ENCODE measurements at places on chromosomes 5 and 9.

DNA sequence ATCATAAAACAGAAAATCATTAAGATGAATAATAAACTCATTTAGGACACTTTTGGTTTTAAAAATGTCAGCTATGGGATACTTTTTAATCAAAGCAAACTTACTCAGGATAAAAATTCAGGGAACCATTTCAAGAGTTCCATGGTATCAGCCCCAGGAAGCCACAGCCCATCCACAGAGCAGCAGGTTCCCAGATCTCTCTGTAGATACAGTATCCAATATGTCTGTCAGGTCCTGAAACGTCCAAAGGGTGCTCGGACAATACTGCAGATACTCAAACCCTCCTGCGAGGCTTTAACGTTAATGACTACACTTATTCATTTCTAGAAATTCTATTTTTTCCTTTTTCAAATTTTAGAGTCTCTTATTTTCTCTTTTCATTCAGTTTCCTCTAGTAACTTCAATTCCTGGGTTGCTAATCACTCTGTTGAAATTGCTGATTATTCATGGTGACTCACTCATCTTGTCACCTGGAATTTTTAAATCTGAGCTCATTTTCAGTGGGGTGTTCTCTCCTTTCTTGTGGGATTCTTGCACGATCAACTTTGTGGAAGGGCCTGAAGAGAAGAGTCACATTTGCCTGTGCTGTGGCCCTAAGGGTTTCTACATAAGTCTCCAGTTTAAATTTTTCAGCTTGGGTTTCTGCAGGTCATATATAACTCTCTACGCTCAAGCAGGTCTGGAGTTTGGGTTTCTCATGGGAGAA is 435.8 kb downstream of the CTNND2 start:
- DNase-seq = no peak

- DNase-seq = peak; percentile 93
These were observed 68.1 kb downstream of the GDNF start for GRCh38 chr5:37771731-37772130.

DNA sequence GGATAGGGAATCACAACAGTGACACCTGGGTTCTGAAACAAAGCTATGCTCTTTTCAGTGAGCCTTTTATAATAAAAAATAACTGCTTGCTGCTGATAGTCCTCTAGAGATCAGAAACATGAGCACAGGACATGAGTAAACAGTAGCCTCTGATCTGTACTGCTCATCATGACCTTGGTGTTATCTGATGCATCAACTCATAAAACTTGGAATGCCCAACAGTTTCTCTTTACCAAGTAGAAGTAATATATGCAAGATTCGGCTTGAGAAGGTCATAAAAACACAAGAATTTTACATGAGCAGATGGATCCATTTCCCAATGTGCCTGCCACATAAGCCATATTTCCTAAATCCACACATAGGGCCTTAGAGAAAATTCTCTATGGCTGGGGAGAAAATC is 318.3 kb upstream of the GRAMD2B start:
- no peak for DNase-seq

GRCh38 chr9:136642439-136642921 is 20.2 kb upstream of the EGFL7 start:
- DNase-seq = no peak

DNA sequence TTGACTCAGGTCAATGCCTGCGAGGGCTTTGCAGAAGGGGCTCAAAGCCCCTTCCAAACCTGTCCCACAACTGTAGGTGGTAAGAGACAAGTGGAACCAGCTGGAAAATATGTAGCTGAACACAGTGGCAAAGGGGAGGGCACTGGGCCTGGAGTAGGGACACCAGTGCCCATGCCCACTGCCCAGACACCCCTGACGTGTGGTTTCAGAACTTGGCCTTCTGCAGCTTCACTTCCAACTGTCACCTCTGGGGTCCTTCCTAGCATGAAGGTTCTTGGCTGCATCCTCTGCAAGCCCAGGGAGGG is 233.1 kb upstream of the IRX1 start:
- DNase-seq = no peak

DNA sequence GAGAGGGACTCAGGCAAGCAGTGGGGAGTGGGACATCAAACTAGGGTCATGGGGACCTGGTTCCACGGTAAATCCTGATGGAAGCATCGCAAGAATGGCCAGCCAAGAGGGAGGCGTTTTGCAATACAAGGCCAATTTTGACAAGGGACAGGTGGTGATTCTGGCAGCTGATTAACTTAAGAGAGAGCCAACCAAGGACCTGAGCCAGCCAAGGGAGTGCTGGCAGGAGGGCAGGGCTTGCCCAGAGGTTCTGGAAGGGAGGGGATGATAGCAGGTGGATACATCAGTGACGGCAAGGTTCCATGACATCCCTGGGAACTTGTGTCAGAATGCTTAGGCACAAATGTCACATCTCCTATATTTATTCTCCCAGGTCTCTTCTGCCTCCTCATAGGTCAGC is 32.8 kb upstream of the PUM3 start:
- DNase-seq = no peak

GRCh38 chr9:78439866-78440830 is 143.2 kb downstream of the PSAT1 start:
- DNase-seq = no peak

- no peak for DNase-seq
These were observed 18.0 kb downstream of the PLAA start for GRCh38 chr9:26928902-26929495.

DNA sequence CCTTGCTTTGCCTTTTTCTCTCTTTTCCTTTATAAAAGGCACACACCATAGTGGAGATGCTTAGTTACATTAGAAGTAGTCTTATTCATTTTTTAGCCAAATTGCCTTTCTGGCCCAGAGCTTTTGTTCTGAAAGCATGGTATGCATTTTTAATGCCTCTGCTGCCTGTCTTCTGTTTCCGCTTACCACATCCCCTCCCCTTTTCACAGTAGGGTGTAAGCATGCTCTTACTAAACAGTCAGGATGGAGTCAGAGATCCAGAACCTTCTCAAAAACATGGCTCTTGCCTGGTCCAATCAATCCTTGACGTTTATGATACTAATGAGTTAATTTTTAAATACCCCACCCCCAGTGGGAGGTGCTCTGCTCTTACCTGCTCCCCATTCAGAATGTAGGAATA is 22.5 kb downstream of the PPP3R2 start:
- no peak for DNase-seq

DNA sequence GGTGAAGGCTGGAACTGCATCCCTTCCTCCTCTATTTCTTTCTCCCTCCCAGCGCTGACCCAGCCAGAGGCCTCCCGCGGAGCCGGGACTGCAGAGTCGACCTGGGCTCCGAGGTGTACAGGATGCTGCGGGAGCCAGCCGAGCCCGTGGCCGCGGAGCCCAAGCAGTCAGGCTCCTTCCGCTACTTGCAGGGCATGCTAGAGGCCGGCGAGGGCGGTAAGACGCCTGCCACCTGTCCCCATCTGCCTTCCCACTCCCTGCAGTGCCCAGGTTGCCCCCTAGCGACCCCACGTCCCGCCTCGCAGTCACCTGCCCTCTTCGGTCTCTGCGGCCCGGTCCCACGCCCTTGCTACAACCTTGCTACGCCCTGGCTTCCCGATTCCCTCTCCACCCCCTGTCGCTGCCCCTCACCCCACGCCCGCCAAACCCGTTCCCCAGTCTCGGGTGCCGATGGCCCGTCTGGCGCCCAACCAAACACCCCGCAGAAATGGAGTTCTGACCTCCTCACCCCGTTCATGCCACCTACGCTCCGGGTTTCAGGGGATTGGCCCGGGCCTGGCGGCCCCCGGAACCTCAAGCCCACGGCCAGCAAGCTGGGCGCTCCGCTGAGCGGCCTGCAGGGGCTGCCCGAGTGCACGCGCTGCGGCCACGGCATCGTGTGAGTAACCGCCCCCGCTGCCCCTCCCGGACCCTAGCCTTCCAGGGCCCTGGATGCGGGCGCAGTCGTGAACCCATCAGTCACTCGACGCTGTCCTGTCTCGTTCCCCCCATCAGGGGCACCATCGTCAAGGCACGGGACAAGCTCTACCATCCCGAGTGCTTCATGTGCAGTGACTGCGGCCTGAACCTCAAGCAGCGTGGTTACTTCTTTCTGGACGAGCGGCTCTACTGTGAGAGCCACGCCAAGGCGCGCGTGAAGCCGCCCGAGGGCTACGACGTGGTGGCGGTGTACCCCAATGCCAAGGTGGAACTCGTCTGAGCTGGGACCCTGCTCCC is 14.1 kb downstream of the PDLIM4 start:
- no peak for DNase-seq

GRCh38 chr9:109726119-109726518 is 53.9 kb upstream of the PALM2AKAP2 start:
- DNase-seq = no peak

DNA sequence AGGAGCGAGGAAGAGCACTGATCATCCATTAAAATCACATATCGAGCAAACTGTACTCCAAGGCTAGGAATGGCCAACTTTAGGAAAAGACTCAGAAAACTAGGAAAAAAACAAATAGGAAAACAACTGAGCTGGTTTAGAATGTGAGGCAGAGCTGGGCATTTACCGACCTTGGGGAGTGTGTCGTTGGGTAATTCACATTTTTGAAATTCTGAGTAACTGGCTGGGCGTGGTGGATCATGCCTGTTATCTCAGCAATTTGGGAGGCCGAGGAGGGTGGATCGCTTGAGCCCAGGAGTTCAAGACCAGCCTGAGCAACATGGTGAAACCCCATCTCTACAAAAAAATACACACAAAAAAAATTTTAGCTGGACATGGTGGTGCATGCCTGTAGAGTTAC is 70.1 kb downstream of the ZFAND5 start:
- no peak for DNase-seq

DNA sequence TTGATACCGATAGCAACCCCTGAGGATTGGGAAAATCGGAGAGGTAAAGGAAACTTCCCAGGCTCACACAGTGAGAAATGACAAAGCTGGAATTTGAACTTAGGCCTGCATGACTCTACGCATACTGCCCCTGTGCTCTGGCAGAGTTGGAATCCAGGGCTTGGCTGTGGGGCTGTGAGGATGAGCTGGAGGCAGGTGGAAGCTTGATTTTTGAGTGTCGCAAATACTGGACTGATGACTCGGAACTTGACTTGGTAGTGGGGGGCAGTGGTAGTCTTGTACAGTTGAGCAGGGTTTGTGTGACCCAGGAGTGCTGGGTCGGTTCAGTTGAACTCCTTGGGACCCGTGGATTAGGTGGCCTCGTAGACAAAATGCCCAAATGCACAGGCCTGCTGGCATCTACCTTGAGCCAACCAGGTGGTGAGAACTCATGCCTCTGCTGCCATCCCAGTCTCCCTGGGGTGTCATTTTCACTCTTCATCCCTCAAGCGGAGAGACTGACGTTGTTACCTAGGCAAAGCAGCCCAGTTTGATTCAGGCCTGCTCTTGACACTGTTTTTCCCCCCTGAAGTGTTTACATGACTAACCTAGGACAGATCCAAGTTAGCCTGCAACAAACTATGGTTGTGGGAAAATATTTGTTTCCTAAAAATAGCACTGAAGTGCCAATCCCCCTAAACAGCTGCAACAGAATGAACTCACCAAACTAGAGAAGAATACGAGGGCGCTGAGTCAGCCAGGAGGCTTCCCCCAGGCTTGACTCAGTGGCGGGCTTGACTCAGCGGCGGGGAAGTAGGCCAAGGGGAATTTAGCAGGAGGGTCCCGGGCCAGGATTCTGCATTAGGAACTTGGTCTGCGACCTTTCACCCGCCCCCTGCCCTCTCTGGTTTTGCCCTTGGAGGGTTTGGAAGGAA is 45.7 kb upstream of the ORM1 start:
- peak; percentile 82 for DNase-seq

- no peak for DNase-seq
These were observed 96.8 kb downstream of the OR2K2 start for GRCh38 chr9:111232997-111233790.

- DNase-seq = no peak
These were observed 56.5 kb upstream of the NKD2 start for GRCh38 chr5:951940-952596.

DNA sequence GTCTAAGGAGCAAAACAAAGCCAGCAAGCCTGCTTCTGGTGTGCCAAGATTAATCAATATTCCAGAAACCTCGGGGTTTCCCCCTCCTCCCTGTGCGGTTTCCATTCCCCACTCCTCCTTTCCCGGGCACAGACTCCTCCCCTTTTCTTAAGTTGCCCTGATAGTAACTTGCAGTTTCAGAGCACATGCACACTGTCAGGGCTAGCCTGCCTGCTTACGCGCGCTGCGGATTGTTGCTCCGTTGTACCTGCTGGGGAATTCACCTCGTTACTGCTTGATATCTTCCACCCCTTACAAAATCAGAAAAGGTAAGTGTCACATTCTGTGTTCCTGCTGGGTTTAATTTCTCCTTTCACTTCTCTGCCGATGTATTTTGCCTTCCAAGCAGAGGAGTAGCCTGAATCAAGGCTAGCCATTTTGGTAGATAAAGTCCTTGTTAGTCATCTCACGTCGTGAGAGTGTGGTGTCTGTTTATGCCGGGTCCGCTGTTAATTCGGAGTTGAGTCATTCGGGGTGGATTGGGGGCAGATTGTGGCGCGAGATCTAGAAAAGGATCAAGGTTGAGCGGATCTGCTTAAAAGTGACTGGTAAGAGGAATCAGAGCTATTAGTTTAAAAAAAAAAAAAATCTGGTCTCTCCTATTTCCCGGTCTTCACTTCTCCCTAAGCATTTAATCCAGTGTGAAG is at the start of gene SLC1A3:
Gene SLC1A3 (plus strand): TSS at position 179 of the 686 bp plus-strand sequence. CDS start 1,818 bp downstream, outside the sequence.
- DNase-seq = peak; percentile 11

- no peak for DNase-seq
These were observed 1.6 kb downstream of the CRAT start for GRCh38 chr9:129108805-129109536.

DNA sequence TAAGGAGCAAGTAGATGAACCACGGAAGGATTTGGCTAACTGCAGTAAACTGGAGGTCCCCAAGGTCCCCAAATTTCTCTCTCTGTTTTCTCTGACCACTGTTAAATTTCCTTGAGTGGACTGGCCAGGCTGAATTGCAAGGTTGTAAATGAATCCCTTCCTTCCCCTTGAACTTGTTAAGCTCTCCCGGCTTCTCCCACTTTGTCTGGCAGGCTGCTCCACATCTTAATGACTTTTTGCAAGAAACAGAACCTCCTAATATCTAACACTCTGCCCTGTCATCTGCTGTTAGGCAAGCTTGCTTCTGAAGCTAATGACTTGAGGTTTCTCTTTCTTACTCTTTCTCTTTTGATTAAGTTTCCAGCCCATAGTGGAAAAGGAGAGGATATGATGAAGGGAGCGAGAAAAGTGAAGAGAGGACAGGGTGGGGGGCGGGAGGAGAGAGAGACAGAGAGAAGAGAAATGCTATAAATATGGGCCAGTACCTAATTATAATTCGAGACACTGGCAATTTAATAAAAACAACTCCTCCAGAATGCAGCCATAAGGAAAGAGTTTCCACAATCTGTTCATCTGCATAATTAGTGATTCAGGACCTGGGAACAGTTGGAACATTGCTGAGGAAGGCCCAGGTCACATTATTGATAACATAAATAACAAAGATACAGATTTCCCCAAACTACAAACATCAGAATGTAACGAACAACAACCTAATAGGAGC is 437.3 kb upstream of the MPDZ start:
- DNase-seq = no peak
